ENCODE measurements at places on chromosomes 12 and 14. TPM values are rescaled to one million over a fixed set of nuclear protein-coding genes. Genes with fewer than 3 reads are reported as not detected.

The SLCO1B1 gene
- total RNA-seq: not detected

The NKX2-1 gene
- total RNA-seq: not detected

DNA sequence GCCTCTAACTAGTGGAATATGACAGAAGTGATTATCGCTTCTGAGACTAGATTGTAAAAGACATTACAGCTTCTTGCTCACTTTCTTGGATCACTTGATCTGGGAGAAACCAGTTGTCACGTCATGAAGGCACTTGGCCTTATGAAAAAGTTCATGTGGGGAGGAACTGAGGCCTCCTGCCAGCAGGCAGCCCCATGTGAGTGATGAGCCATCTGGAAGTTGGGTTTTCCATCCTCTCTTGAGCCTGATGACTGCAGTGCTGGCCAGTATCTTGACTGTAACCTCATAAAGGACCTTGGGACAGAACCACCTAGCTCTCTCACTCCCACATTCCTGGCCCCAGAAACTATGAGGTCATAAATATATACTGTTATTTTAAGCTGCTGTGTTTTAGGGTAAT, 28.0 kb downstream of the TTLL5 start:
- no peaks in the 10 kb centered on the region for H3K27me3 ChIP-seq
- H3K4me1 ChIP-seq: no peaks in the 10 kb centered on the region
- DNase-seq: no peak
- H3K4me3 ChIP-seq: no peak overlapping the region
- no peak overlapping the region for H3K27ac ChIP-seq
- H3K36me3 ChIP-seq: peaks cover 27% of the 10 kb centered on the region

DNA sequence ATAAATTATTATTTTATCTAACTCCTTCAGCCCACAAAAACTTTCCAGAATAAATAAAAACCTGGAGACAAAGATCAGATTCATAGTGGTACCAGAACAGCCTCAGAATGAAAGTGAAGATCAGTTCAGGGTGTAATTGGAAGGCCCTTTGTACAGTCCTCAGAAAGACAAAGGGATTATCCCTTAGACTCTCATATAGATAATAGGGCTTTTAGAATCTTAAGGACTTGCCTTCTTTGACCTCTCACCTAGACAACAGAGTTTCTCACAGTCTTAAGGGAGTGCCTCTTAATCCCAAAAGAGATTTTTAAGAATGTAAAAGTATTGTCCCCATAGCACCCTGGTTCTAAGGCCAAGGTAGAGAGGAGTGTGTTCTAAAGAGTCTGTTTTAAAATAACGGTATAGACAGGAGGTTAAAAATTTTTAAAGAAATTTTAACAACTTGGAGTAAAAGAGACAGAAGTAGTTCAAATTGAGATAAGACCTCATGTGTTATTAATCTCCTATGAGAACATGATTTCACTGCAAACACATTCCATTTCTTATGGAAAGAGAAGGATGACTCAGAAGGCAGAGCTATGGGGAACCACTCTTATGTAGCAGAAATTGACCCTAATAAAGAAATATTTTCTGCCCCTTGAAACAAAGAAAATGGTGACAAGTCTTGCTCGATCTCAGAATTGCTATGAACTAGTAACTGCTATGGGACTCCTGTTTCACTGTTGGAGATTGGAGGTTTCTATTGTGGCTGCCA, 24.2 kb upstream of the NOVA1 start:
- no peaks in the 10 kb centered on the region for H3K4me1 ChIP-seq
- H3K27me3 ChIP-seq: no peaks in the 10 kb centered on the region
- H3K36me3 ChIP-seq: no peaks in the 10 kb centered on the region
- DNase-seq: no peak

DNA sequence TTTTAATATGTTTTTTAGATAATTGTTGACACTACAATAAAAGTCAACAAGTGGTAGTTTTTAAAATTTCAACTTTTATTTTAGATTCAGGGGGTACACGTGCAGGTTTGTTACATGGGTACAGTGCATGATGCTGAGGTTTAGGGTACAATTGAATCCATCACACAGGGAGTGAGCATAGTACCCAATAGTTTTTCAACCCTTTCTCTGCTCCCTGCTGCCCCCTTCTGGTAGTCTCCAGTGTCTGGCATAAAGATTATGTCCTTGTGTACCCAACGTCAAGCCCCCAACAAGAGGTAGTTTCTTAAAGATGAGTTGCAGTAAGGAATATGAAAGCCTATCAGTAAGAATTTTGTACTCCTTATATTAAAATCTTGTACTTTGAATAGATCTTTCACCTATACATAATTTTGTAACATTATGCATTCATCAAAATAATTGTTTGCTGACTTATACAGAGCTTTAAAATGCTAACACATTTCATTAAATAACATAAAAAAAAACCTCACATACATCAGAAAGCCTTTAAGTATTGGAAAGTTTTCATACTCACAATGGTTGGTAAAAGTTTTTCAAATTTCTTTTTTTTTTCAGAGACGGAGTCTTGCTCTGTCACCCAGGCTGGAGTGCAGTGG, 5.4 kb upstream of the RALGAPA1 start:
- H3K36me3 ChIP-seq: no peaks in the 10 kb centered on the region
- H3K4me3 ChIP-seq: no peak overlapping the region
- peaks cover 3% of the 10 kb centered on the region for H3K4me1 ChIP-seq

DNA sequence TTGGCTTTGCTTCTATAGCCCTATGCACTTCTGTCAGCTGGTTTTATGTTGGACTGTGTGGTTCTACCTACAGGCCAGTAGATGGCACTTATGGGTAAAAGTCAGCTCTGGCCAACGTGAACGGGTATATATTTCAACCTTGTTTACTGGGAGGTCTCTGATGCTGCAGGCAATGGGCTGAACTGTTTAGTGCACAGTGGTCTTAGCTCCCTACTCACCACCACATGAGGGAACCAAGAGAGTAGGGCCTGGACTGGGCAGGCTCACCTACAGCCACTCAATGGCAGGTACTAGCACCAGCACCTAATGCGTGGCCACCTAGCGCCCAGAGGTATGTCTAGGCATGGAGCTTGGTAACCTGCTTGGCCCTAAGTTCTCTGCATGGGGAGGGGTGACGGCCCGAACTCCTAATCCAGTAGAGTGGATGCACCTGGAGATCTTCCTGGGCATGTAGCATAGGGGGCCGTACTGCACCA, 481.8 kb downstream of the TMEM117 start:
- no peak overlapping the region for H3K4me3 ChIP-seq
- no peaks in the 10 kb centered on the region for H3K4me1 ChIP-seq
- H3K27me3 ChIP-seq: no peaks in the 10 kb centered on the region
- DNase-seq: no peak
- no peak overlapping the region for H3K27ac ChIP-seq

DNA sequence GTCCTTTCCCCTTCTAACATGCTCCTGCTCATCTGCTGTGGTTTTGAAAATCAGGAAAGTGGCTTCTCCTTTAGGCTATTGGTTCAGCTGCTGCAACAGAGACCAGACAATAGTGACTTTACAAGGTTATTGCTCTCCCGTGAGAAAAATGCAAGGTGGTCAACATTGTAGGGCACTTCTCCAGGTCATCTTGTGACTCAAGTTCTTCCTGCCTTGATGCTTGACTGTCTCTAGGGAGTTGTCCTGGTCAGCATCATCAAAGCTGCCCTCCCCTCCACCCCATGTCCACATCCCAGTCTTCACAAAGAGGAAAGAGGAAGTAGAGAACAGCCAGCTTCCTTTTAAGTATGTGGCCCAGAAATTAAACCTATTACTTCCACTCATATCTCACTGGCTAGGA, 3.9 kb upstream of the TMEM63C start:
- no peak overlapping the region for H3K27ac ChIP-seq
- no peaks in the 10 kb centered on the region for H3K36me3 ChIP-seq
- peaks cover 8% of the 10 kb centered on the region for H3K4me1 ChIP-seq
- H3K4me3 ChIP-seq: no peak overlapping the region
- peaks cover 16% of the 10 kb centered on the region for H3K27me3 ChIP-seq
- DNase-seq: no peak

The TCL1B gene
- total RNA-seq: not detected

The MMP14 gene
- total RNA-seq: 3.7 TPM

DNA sequence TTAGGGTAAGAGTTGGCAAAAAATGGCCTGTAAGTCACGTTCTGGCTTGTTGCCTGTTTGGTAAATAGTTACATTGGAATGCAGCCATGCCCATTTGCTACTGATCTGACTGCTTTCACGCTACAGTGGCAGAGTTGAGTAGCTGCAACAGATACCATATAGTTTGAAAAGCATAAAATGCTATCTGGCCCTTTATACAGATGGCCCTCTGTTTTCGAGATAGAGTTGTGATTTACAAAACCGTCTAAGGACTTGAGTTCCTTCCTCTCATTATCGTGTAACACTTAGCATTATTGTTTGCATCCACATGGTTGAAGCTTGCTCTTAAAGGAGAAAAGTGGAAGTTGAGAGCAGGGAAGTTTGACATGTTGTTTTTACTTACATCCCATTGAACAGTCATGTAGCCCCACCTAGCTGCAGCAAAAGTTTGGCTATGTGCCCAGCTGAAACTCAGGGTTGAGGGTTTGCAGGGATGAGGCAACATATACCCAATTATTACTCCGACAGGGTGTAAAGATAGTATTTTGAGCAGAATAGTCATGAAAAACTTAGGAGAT, 11.3 kb upstream of the SCFD1 start:
- H3K4me3 ChIP-seq: no peak overlapping the region
- DNase-seq: no peak
- no peak overlapping the region for H3K27ac ChIP-seq
- H3K36me3 ChIP-seq: peaks cover 12% of the 10 kb centered on the region
- no peaks in the 10 kb centered on the region for H3K27me3 ChIP-seq

The MIP gene
- total RNA-seq: not detected

- no peaks in the 10 kb centered on the region for H3K36me3 ChIP-seq
- no peak overlapping the region for H3K4me3 ChIP-seq
- peak; percentile 40 for DNase-seq
Measured at GRCh38 chr14:76500011-76500410, 124.1 kb downstream of the ESRRB start.

The E2F7 gene
- 10.7 TPM for total RNA-seq
